Heart left ventricle (tissue), 16 donors: ENCODE measurements at places on chromosomes 2 and 18. TPM values are rescaled to one million over a fixed set of nuclear protein-coding genes. Genes with fewer than 3 reads are reported as not detected.

GRCh38 chr18:60503199-60503598, 130.6 kb upstream of the MC4R start:
- H3K4me3 ChIP-seq = no peak overlapping the region
- H3K36me3 ChIP-seq = no peaks in the 10 kb centered on the region
- H3K27me3 ChIP-seq = no peaks in the 10 kb centered on the region
- H3K27ac ChIP-seq = no peak overlapping the region
- no peaks in the 10 kb centered on the region for H3K4me1 ChIP-seq

- no peak overlapping the region for H3K4me3 ChIP-seq
- H3K36me3 ChIP-seq = no peaks in the 10 kb centered on the region
- no peak for DNase-seq
- no peak overlapping the region for H3K27ac ChIP-seq
Measured at GRCh38 chr2:109525836-109526235, 87.9 kb downstream of the SEPTIN10 start.

GRCh38 chr18:61239051-61239450, 94.2 kb upstream of the CDH20 start:
- H3K4me3 ChIP-seq = no peak overlapping the region
- no peak overlapping the region for H3K27ac ChIP-seq
- DNase-seq = no peak
- H3K4me1 ChIP-seq = no peaks in the 10 kb centered on the region
- H3K36me3 ChIP-seq = no peaks in the 10 kb centered on the region
- no peaks in the 10 kb centered on the region for H3K27me3 ChIP-seq

- H3K27me3 ChIP-seq = no peaks in the 10 kb centered on the region
- H3K36me3 ChIP-seq = no peaks in the 10 kb centered on the region
- no peak for DNase-seq
- no peak overlapping the region for H3K27ac ChIP-seq
Measured at GRCh38 chr2:153818242-153818641, 53.5 kb upstream of the GALNT13 start.

- no peak overlapping the region for H3K27ac ChIP-seq
- no peaks in the 10 kb centered on the region for H3K27me3 ChIP-seq
- H3K4me1 ChIP-seq = no peaks in the 10 kb centered on the region
- no peak overlapping the region for H3K4me3 ChIP-seq
Measured at GRCh38 chr2:215693193-215693998, 257.5 kb upstream of the FN1 start.

- no peak overlapping the region for H3K27ac ChIP-seq
- H3K4me1 ChIP-seq = no peaks in the 10 kb centered on the region
- H3K36me3 ChIP-seq = no peaks in the 10 kb centered on the region
- DNase-seq = no peak
- peaks cover 7% of the 10 kb centered on the region for H3K27me3 ChIP-seq
- H3K4me3 ChIP-seq = no peak overlapping the region
Measured at GRCh38 chr2:239025096-239025801, 177.4 kb downstream of the TWIST2 start.

DNA sequence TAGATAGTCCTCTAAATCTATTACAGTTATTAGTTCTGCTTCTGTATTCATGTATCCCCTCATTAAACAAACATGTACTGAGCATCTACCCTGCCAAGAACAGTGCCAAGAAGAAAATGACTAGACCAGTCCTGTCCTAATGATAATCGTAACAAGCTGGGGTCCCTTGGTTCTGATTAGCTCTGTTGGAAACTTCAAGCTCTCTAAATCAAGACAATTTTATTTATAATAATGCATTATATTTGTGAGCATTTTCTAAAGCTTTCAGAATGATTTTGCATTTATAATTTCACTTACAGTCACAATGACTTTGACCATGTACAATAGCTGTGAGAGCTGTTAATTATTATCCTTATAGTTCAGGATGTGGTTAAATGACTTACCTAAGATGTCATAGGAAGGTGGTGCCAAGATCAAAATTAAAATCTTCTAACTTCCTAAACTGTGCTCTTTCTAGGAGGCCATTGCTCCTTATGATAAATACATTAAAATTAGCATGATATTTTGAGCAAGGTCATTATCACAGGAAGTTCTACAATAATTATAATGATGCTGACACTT, 336.5 kb upstream of the SLC39A10 start:
- no peaks in the 10 kb centered on the region for H3K4me1 ChIP-seq
- no peak overlapping the region for H3K27ac ChIP-seq
- no peaks in the 10 kb centered on the region for H3K27me3 ChIP-seq
- no peaks in the 10 kb centered on the region for H3K36me3 ChIP-seq

GRCh38 chr18:80022613-80023012, 11.6 kb upstream of the RBFA start:
- H3K27me3 ChIP-seq = no peaks in the 10 kb centered on the region
- H3K36me3 ChIP-seq = no peaks in the 10 kb centered on the region
- H3K4me1 ChIP-seq = no peaks in the 10 kb centered on the region
- DNase-seq = no peak
- no peak overlapping the region for H3K27ac ChIP-seq

DNA sequence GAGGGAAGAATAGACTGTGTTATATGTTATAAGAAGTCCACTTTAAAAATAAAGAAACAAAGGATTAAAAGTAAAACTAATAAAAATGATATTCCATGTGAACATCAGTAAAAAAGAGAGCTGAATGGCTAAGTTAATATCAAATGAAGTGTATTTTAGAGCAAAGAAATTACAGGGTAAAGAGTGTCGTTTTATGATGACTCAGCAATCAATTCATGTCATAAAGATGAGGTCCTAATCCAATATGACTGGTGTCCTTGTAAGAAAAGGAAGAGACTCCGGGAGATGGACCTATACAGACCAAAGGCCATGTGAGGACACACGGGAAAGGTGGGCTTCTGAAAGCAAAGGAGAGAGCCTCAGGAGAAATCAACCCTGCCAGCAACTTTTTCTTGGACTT, 615.5 kb upstream of the KLHL29 start:
- H3K27me3 ChIP-seq = no peaks in the 10 kb centered on the region
- no peak overlapping the region for H3K27ac ChIP-seq
- no peaks in the 10 kb centered on the region for H3K4me1 ChIP-seq
- DNase-seq = no peak

- no peaks in the 10 kb centered on the region for H3K4me1 ChIP-seq
- no peaks in the 10 kb centered on the region for H3K27me3 ChIP-seq
- no peaks in the 10 kb centered on the region for H3K36me3 ChIP-seq
- no peak for DNase-seq
Measured at GRCh38 chr2:211722928-211723327, 815.7 kb downstream of the ERBB4 start.

DNA sequence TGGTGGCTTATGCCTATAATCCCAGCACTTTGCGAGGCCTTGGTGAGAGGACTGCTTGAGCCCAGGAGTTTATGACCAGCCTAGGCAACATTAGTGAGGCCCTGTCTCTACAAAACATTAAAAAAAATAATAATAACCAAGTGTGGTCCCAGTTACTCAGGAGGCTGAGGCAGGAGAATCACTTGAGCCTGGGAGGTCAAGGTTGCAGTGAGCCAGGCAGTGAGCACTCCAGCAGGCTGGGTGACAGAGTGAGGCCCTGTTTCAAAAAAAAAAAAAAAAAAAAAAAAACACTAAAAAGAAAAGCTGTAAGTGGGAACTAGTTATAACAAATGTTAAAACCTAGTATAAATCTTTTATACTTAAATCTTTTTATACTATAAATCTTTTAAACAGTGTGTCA, 146.2 kb upstream of the ITGA4 start:
- no peak overlapping the region for H3K27ac ChIP-seq
- H3K4me1 ChIP-seq = peaks cover 75% of the 10 kb centered on the region
- DNase-seq = no peak

DNA sequence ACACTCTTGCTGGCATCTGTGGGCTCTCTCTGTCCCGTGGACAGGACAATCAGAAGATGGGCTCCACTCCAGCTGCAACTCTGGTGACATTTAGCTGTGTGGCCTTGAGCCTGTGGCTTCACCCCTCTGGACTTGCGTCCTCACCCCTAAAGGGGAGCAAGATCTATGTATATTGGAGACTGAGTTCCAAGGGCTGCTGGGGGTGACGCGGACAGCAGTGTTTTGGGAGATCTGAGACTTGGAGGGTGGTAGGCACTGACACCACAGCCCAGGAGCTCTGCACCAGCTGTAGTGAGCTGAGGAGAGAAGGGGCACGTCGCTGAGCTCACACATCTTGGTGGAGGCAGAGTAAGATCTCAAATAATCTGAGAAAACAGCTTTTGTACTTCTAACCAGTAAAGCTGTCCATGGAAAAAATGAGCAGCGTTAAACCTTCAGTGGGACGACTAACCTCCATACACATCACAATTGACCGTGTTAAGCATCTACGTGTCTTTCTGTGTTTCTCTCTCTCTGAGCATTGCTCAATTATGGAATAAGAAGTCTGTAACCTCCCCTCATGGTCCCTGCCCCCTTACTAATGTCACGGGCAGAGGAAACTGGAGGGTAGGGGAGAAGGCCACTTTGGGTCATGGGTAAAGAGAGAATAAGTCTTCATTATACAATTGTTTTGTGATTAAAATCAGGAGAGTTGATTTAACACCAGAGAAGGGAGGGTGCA, 85.8 kb downstream of the SH3RF3 start:
- H3K4me1 ChIP-seq = peaks cover 27% of the 10 kb centered on the region
- H3K36me3 ChIP-seq = no peaks in the 10 kb centered on the region

GRCh38 chr2:27972311-27972710, 81.8 kb downstream of the BABAM2 start:
- no peak for DNase-seq
- no peaks in the 10 kb centered on the region for H3K27me3 ChIP-seq
- H3K27ac ChIP-seq = no peak overlapping the region
- no peak overlapping the region for H3K4me3 ChIP-seq
- peaks cover 2% of the 10 kb centered on the region for H3K4me1 ChIP-seq
- no peaks in the 10 kb centered on the region for H3K36me3 ChIP-seq

DNA sequence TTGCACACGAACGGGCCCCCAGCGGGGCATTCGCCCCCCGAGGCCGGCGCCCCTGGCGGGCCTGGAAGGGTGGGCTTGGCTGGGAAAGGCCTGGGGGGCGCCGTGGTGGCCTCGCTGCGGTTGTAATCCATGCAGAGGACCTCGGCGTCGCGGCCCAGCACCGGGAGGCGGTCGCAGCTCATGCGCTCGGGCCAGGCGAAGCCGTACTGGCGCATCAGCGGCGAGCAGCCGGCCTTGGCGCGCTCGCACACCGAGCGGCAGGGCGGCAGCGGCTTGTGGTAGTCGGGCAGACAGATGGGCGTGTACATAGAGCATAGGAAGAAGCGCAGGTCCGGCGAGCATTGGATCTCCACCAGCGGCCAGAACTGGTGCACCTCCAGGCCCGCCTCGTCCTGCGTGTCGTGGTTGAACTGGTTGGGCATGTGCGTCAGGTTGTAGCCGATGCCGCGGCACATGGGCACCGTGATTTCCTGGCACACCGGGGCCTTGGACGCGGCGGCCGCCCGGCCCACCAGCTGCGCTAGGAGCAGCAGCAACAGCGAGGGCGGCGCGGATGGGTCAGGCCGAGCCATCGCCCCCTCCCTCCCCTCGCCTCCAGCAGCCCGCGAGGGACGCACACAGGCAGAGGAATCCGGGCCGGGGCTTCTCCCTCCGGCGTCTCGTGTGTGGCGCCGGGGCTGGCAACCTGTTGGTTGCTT, 1.4 kb downstream of the FZD5 start:
- H3K27ac ChIP-seq = peak overlapping the region; percentile 73
- H3K4me1 ChIP-seq = peaks cover 5% of the 10 kb centered on the region
- H3K27me3 ChIP-seq = no peaks in the 10 kb centered on the region

DNA sequence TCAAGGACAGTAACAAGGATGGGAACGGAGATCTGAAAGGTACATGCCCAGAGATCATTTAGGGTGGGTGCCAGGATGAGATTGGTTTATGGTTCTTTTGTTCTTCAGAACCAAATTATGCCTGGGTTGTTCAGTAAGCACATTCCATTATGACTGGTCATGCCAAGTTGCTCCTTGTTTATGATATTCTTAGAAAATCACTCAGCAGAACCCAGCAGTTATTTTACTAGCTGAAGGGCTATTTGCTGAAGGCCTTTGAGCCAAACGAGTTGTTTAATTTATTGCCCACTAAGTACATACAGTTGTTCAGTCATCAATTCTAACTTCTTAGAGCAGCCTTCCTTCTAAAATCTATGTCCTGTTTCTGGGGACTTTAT, 635 bp downstream of the SLC3A1 start:
- no peak overlapping the region for H3K4me3 ChIP-seq
- DNase-seq = no peak
- no peaks in the 10 kb centered on the region for H3K27me3 ChIP-seq
- H3K4me1 ChIP-seq = no peaks in the 10 kb centered on the region
- H3K36me3 ChIP-seq = no peaks in the 10 kb centered on the region

GRCh38 chr2:47193607-47194006, 38.5 kb upstream of the STPG4 start:
- no peaks in the 10 kb centered on the region for H3K27me3 ChIP-seq
- H3K36me3 ChIP-seq = no peaks in the 10 kb centered on the region
- no peak for DNase-seq
- peaks cover 24% of the 10 kb centered on the region for H3K4me1 ChIP-seq

The UCN gene
- 1.4 TPM for total RNA-seq

The SERPINB4 gene
- not detected for total RNA-seq

The ARHGEF4 gene
- total RNA-seq = 3.8 TPM

The FSHR gene
- total RNA-seq = not detected

The REG1B gene
- not detected for total RNA-seq

The EHD3 gene
- 21.0 TPM for total RNA-seq

The HOXD9 gene
- not detected for total RNA-seq

The STPG4 gene
- total RNA-seq = not detected

The ZBTB7C gene
- 2.5 TPM for total RNA-seq
